ENCODE measurements at places on chromosomes 2 and 18. TPM values are rescaled to one million over a fixed set of nuclear protein-coding genes. Genes with fewer than 3 reads are reported as not detected.
A peak's percentile ranks its signal among the peaks of the same experiment; 100 is the strongest.

DNA sequence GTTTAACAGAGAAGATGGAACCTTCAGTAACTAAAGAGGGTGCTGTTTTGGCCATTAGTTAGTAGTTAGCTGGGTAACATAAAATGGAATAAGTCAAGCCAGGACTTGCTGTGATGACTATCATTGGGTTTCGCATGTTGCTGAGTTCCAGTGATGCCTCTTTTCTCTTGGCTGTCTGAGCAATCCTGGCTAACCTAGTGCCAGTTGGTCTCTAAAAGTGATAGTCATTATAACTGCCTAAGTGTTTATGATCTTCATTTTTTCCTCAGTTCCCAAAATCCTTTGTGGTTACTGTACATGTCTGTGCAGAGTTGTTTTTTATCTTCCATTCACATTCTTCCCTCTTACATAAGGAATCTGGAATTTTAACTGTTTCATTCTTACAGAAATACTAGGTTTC, 33.4 kb downstream of the WDR43 start:
- no peak for DNase-seq

The TEKT4 gene
- not detected for total RNA-seq

- DNase-seq: peak; percentile 72
These were observed 69.3 kb upstream of the MCFD2 start for GRCh38 chr2:46984642-46985476.

DNA sequence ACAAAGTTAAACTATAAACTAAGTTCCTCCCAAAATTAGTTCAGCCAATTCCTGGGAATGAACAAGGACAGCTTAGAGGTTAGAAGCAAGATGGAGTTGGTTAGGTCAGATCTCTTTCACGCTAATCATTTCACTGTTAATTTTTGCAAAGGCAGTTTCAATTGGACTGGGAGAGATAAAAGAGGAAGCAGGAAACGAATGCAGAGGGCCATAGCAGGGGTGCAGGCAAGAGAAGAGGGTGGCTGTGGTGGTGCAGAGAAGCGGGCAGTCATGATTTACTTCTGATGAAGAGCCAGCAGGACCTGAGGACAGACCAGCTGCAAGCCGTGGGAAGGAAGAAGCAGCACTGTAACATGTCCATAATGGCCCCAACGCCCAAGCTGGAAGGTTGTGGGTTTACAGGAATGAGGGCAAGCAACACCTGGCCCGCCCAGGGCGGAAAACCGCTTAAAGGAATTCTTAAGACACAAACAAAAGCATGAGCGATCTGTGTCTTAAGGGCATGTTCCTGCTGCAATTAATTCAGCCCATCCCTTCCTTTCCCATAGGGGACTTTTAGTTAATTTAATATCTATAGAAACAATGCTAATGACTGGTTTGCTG, 4.1 kb upstream of the RMP24 start:
- no peak for DNase-seq

The FNDC4 gene
- not detected for total RNA-seq

DNA sequence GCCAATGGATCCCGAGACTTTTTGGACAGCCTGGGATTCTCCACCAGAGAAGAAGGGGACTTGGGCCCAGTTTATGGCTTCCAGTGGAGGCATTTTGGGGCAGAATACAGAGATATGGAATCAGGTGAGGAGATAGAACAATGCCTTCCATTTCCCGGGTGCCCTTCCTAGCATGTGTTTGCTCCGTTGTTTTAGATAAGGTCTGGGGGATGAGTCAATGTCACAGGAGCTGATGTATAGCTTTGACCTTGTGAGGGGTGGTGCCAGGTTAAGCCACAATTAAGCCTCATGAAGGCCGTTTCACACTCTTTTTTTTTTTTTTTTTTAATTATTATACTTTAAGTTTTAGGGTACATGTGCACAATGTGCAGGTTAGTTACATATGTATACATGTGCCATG, 4.7 kb downstream of the TYMS start:
- DNase-seq: no peak

The CXCR1 gene
- not detected for total RNA-seq

All from OCI-LY7 (cell line).